ENCODE measurements at places on chromosomes 16 and 17. TPM values are rescaled to one million over a fixed set of nuclear protein-coding genes. Genes with fewer than 3 reads are reported as not detected.

Gene CFAP97D1
- total RNA-seq = not detected

Gene COPRS
- total RNA-seq = 199 TPM

Gene SDR42E1
- total RNA-seq = not detected

Gene WBP2
- total RNA-seq = 18.7 TPM

Gene FBXW10
- not detected for total RNA-seq

Gene MAP2K6
- total RNA-seq = 12.3 TPM

Gene CDT1
- total RNA-seq = 32.8 TPM

Gene KRT17
- not detected for total RNA-seq

Gene SEC14L5
- 0.86 TPM for total RNA-seq

Gene MPG
- total RNA-seq = 158 TPM

Gene HS3ST3A1
- total RNA-seq = not detected

Gene TNFRSF13B
- total RNA-seq = not detected

Gene ANKRD13B
- 29.6 TPM for total RNA-seq

Gene EPOP
- 50.5 TPM for total RNA-seq

DNA sequence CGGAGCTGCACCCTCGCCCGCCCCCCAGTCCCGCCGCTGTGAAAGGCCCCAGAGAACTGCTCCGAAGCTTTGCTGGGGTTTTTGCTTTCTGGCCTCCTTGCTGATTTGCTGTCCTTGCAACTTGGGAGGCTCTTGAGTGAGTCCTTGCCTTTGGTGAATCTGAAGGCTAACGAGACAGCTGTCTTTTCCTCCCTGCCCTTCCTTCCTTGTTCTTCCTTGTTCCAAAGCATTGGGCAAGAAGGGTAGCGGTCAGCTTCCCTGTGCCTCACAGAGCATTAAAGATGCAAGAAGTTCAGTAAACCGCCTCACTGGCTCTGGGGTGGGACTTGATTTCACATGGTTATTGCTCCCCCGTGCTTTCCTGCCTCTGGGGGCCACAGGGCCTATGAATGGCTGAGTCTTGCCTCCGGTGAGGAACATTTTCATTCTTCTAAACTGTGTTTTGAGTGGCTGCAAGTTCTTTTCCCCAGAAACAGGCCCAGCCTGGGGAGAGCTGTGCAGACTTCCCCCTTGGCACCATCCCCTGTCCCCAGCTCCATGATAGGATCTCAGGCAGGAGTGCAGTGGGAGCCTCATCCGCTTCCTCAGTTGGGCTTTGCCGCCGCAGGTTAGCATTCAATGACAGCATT, 1.4 kb downstream of the YPEL2 start:
- DNase-seq = peak; percentile 70

GRCh38 chr17:81508639-81509206, 3.9 kb downstream of the ACTG1 start:
- DNase-seq = peak; percentile 52

GRCh38 chr17:44200478-44201155, 933 bp upstream of the ATXN7L3 start:
- peak; percentile 32 for DNase-seq

DNA sequence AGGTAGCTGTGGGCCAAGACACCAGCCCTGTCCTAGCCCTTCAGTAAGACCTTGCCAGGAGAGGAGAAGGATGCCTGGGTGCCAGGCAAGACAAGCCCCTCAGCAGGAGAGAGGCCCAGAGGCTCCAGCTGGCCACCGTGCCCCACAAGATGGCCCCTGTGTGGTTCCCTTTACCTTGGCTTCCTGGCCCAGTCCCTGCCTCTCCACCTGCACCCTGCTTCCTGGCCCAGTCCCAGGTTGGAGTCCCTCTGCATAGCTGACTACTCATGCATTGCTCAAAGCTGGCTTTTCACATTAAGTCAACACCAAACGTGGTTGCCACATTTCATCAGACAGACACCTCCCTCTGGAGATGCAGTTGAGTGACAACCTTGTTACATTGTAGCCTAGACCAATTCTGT, 4.0 kb downstream of the SYNGR3 start:
- no peak for DNase-seq

GRCh38 chr16:46763147-46763546, 15.0 kb upstream of the MYLK3 start:
- DNase-seq = peak; percentile 91

DNA sequence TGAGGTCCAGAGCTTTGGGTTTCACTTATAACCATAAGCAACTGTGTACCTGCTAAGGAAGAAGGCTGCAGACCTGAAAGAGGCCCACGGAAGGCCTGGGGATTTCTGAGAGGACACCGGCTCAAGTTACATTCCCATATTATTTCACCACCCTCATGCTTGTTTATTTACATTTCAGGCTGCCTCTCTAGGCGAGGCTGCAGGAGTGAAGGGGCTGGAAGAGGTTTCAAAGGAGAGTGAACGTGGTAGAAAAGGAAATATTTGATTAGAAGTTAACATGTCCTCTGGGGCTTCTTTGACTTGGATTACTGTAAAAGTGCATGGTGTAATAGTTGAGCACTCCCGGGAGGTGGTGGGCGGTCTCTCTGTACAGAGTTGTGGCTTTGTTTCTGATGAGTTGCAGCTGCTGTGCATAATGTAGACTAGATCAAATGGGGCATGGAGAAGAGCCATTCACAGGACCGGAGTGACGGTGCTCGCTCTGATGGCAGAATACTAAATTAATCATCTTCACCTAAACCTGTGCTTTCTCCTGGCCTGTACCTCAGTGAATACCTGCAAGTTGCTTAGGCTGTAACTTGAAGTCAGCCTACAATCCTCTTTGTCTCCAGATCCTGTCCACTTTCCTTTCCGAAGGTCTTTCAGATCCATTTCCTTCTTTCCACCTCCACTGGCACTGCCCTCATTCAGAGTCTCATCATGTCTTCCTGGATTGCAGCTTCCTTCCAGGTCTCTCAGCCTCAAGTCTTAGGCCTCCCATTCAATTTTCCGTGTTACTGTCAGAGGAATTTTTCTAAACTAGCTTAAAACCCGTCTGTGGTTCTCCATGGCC, 1.9 kb upstream of the CPD start:
- no peak for DNase-seq

DNA sequence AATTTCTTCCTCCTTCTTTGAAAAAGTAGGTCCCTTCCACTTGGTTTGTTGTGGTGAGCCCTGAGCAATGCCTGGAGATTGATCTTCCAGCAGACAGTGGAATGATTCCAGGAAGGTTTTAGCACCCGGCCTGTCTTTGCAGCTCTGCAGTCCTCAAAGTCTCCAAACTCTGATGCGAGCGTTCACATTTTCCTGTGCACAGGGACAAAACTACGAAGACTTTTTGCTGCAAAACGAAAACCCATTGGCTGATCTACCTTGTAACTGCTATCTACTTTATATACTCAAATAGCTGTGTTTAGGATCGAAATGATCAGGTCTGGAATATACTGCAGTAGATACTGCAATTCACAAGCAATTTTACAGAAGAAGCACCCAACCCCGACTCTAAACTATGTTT, 21.7 kb downstream of the G6PC1 start:
- DNase-seq = no peak

- DNase-seq = no peak
These were observed 1.1 kb upstream of the CYLD start for GRCh38 chr16:50740736-50741135.

- peak; percentile 77 for DNase-seq
These were observed 19.9 kb upstream of the JPH3 start for GRCh38 chr16:87582216-87582965.

DNA sequence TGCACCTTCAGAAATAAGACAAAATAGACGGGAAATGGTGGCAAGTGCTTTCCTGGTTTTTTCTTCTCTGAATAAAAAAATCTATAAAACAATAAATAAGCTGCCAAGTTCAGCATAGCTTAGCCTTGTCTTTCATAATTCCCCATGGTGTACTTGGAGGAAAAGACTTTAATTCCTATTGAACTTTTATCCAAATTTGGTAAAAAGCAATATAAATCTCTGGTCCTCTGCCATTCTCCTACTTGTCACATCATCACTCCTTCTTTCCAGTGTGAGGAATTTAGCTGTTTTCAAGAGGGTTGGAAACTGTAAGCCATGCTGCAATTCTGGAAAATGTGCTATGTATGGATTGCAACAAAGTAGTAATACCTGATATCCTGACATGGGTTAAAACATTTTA, 551.8 kb upstream of the KIF2B start:
- no peak for DNase-seq

DNA sequence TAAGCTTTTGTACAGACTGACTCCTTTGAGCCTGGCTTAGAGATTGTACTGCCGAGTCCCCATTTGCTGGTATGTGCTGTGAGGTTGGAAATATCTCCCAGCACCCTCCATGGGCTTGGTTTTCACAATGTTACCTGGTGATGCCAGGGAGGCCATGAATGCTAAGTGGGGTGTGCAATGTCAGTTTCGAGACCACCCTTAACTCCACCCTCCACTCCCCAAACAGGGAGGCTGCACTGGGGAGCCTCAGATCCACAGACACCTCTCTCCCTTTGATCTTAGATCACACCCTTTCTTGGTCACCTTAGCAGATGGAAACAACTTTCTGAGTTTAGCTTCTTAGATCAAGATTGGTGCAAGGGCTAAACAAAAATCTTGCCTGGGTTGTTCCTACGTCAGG, 28.6 kb upstream of the PIK3R6 start:
- no peak for DNase-seq

GRCh38 chr17:67585077-67585602, 132.6 kb upstream of the NOL11 start:
- DNase-seq = no peak

DNA sequence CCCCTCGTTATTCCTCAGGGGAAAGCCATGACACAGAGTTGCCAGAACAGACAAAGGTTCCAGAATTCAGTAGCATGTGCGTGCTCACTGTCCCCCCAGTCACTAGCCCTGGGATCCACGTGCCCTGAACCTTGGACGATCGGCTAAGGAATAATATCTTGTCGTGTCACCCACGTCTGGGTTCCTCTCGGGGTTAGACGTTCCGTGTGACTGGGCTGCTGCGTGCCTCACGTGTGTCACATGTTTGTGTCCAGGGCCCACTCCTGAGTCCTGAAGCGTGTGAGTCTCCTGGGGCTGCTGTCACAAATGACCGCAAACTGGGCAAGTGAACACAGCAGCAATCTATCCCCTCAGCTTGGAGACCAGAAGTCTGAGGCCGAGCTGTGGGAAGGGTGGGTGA, 12.4 kb upstream of the ZNF469 start:
- DNase-seq = no peak

GRCh38 chr17:63369233-63369632, 76.9 kb downstream of the CYB561 start:
- DNase-seq = no peak

GRCh38 chr17:45995627-45996270, 3.3 kb upstream of the STH start:
- peak; percentile 41 for DNase-seq

DNA sequence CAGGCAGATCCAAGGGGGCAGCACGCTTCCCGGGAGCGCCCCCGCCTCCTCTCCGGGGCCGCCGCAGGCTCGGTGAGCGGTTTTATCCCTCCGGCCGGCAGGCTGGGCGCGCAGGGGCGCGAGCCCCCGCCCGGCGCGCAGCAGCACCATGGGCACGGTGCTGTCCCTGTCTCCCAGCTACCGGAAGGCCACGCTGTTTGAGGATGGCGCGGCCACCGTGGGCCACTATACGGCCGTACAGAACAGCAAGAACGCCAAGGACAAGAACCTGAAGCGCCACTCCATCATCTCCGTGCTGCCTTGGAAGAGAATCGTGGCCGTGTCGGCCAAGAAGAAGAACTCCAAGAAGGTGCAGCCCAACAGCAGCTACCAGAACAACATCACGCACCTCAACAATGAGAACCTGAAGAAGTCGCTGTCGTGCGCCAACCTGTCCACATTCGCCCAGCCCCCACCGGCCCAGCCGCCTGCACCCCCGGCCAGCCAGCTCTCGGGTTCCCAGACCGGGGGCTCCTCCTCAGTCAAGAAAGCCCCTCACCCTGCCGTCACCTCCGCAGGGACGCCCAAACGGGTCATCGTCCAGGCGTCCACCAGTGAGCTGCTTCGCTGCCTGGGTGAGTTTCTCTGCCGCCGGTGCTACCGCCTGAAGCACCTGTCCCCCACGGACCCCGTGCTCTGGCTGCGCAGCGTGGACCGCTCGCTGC, 832 bp downstream of the CDK5R1 start:
- peak; percentile 61 for DNase-seq

- DNase-seq = no peak
These were observed 276.1 kb downstream of the SLC39A11 start for GRCh38 chr17:72816406-72816805.

DNA sequence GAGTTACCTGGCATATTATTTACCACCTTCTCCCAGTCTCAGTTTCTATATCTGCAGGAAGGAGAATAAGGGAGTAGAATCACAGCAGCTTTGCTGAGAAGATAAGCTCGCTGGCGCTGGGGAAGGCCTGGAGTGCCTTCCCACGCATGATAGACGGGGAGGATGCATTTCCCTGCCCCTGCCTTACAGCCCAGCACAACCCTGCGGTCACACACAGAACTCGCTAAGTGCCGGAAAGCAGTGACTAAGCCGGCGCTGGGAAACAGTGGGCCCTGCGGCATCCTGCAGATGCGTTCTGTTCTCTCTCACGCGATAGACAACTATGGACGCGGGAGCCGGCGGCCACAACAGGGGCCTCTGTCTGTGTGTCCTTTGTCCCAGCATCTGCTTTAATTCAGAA, 4.8 kb downstream of the CA5A start:
- DNase-seq = no peak

GRCh38 chr16:14179116-14179515, 108.0 kb downstream of the MRTFB start:
- DNase-seq = no peak

GRCh38 chr16:88688013-88688778, 1.9 kb upstream of the SNAI3 start:
- peak; percentile 83 for DNase-seq

DNA sequence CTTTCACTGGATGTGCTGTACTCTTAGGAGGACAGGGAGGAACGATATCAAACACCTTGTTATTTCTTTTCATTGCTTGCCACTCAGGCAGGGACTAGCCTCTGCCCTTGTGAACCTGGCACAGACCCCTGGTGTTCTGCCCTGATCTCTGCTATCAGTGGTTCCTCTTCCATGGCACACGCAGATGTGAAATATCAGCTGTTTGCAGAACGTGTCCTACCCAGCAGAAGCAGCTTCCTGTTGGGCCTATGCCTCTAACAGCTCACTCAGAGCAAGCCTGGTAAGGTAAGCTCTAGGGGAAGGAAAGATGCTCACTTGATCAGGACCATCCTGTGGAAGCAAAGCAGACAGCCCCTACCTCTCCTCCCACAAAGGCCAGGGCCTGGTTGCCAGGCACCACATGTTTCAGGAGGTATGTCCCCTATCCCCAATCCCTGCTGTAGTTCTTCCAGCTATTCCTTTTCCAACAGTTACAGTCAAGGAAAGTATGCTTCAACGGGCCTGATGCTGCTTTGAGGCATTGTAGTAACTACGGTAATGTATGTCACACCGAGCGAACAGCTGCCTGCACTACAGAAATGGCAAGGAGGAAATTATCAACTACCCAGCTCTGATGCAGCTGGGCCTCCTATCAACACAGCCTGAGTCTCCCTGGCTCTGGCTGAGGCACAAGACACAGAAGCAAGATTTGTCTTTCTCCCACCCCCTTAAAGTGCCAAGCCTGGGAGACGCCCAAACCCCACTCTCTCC, 41.3 kb upstream of the GFOD2 start:
- no peak for DNase-seq

- no peak for DNase-seq
These were observed 2.5 kb downstream of the MSRB1 start for GRCh38 chr16:1940273-1941161.

- DNase-seq = no peak
These were observed 27.2 kb upstream of the KCNJ16 start for GRCh38 chr17:70047619-70048419.
